BJ (cell line): ENCODE measurements at places on chromosomes 7 and 10.

- DNase-seq = no peak
Observed at GRCh38 chr7:31019509-31019908, 32.6 kb upstream of the ADCYAP1R1 start.

DNA sequence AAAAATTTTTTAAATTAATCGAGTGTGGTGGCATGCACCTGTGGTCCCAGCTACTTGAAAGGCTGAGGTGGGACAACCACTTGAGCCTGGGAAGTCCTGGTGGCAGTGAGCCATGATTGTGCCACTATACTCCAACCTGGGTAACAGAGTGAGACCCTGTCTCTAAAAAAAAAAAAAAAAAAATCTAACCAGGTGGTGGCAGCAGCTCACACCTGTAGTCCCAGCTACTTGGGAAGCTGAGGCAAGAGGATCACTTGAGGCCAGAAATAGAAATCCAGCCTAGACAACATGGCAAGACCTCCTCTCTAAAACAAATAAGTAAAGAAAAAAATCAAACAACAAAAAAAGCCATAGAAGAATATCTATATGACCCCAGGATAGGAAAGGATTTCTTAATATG, 3.6 kb upstream of the MYOF start:
- DNase-seq = no peak

- no peak for DNase-seq
Observed at GRCh38 chr10:33287112-33287511, 47.4 kb downstream of the NRP1 start.

GRCh38 chr7:112350585-112350984, 99.7 kb upstream of the IFRD1 start:
- DNase-seq = no peak

GRCh38 chr7:98995523-98996149, 117.3 kb downstream of the TRRAP start:
- no peak for DNase-seq

- no peak for DNase-seq
Observed at GRCh38 chr10:114094795-114095194, 51.1 kb downstream of the ADRB1 start.
